ENCODE measurements at places on chromosomes 6 and 20.

GRCh38 chr20:47664068-47664437 is 121.2 kb downstream of the SULF2 start:
- DNase-seq, result no peak

DNA sequence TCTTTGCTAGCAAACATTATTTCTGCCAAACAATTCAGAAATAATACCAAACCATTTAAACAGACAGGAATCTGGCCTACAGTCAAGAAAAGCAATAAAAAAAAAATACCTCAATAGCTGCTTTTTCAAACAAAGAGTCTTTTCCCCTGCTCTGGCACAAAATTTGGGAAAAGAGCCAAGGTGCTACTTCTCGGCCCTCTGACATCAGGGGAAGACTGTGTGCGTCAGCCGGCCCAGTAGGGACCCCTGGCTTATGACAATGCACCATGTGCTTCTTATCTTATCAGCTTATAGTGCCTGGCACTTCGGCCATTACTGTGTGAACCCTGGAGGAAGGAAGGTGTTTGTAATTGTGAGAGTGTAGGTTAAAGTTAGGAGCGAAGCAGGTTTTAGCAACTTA is 89.4 kb downstream of the PDE10A start:
- no peak for DNase-seq

GRCh38 chr6:74720923-74721322 is 484.9 kb downstream of the COL12A1 start:
- no peak for DNase-seq

GRCh38 chr6:111717621-111718020 is 111.9 kb upstream of the TRAF3IP2 start:
- no peak for DNase-seq

GRCh38 chr6:169215201-169215681 is 38.4 kb downstream of the THBS2 start:
- no peak for DNase-seq

- DNase-seq, result no peak
Observed at GRCh38 chr6:90040931-90041330, 146.7 kb downstream of the GJA10 start.

GRCh38 chr6:106253172-106253571 is 72.4 kb downstream of the ATG5 start:
- no peak for DNase-seq

GRCh38 chr6:33028220-33028849 is 18.9 kb upstream of the HLA-DOA start:
- no peak for DNase-seq

DNA sequence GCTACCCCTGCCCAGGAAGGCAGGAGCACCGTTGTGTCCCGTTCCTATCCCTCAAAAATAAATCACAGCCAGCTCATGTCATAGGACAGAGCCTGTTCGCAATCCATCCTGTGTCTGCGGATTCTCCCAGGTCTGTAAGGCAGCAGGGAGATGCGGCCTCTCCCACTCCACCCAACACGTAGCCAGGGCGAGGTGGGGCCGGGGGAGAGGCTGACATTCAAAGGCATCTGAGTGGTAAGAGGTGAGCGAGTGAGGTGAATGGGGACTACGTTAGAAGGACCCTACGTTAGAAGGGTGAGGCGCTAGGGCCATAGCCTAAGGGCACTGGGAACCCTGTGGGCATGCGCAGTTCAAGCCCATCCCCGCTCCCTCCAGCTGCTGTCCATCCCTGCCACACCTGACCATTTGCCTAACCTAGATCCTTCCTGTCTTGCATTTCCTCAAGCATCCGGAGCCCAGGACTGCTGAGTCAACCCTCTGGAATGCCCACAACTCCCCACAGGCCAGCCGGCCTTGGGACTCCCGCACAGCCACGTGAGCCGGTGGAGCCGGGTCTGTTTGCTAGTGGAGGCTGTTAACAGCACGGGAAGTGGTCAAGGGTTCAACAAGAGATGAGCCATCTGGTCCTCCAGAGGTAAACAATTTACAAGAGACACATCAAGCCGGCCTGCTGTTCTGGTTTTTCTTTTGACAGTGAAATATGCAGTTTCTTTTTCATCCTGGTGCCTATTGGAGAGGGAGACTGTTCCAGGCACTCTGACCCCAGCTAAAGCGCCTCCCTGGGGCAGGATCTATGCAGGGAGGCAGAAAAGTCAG is 45.9 kb downstream of the RIPOR3 start:
- no peak for DNase-seq
